ENCODE measurements at places on chromosomes 3 and 15. TPM values are rescaled to one million over a fixed set of nuclear protein-coding genes. Genes with fewer than 3 reads are reported as not detected.

The TRIM59 gene
- 58.2 TPM for total RNA-seq

The IL16 gene
- total RNA-seq: 242 TPM

The NMNAT3 gene
- 0.94 TPM for total RNA-seq

The SHC4 gene
- 0.46 TPM for total RNA-seq

The MAGEL2 gene
- total RNA-seq: not detected

The ERC2 gene
- total RNA-seq: not detected

The PRSS50 gene
- not detected for total RNA-seq

The LRRN1 gene
- 0.20 TPM for total RNA-seq

The CA12 gene
- total RNA-seq: not detected

The LARP6 gene
- not detected for total RNA-seq

The CCRL2 gene
- 5.8 TPM for total RNA-seq

The CADM2 gene
- not detected for total RNA-seq

The EXD1 gene
- total RNA-seq: not detected

The THSD4 gene
- total RNA-seq: not detected

The FAM131A gene
- total RNA-seq: 3.6 TPM

The GOLGA8G gene
- not detected for total RNA-seq

The SIDT1 gene
- total RNA-seq: 31.6 TPM

The SLC28A1 gene
- total RNA-seq: not detected

The CASR gene
- 0.06 TPM for total RNA-seq

The NRROS gene
- total RNA-seq: 40.6 TPM

The BOC gene
- total RNA-seq: not detected

The ZDHHC23 gene
- total RNA-seq: 3.3 TPM

The RLBP1 gene
- not detected for total RNA-seq

The P2RY13 gene
- not detected for total RNA-seq

The IQCF5 gene
- not detected for total RNA-seq

The ONECUT1 gene
- not detected for total RNA-seq

The FGF7 gene
- total RNA-seq: not detected

The NOX5 gene
- not detected for total RNA-seq

The CRYGS gene
- 5.7 TPM for total RNA-seq

The STAB1 gene
- total RNA-seq: 0.15 TPM

The RNF7 gene
- 48.6 TPM for total RNA-seq

The TMEM40 gene
- total RNA-seq: not detected

The GOLGA6A gene
- not detected for total RNA-seq

The TMEM158 gene
- total RNA-seq: 0.55 TPM

The LRCH3 gene
- total RNA-seq: 58.0 TPM

The EPHA6 gene
- total RNA-seq: not detected

The SLC30A4 gene
- 4.3 TPM for total RNA-seq

The P2RY12 gene
- total RNA-seq: not detected

The ZNF620 gene
- total RNA-seq: 5.5 TPM

The STARD5 gene
- total RNA-seq: 5.7 TPM

The SCAMP5 gene
- 3.0 TPM for total RNA-seq

The EMC7 gene
- 63.1 TPM for total RNA-seq

The COL7A1 gene
- total RNA-seq: 1.3 TPM

The CPA3 gene
- not detected for total RNA-seq

Measured in activated CD4-positive, alpha-beta T cell treated with anti-CD3 and anti-CD28 coated beads, Interleukin-2, amount 10 ng/mL, durations not matched to agents 7 days and 5 days (primary cell).